ENCODE measurements at places on chromosomes 13 and 19.

GRCh38 chr19:33000510-33000909 is 28.5 kb downstream of the FAAP24 start:
- DNase-seq, result peak; percentile 19

GRCh38 chr13:94239135-94239534 is 240.3 kb downstream of the DCT start:
- DNase-seq, result peak; percentile 24

GRCh38 chr19:3604227-3604986 is 2.3 kb downstream of the TBXA2R start:
- no peak for DNase-seq

DNA sequence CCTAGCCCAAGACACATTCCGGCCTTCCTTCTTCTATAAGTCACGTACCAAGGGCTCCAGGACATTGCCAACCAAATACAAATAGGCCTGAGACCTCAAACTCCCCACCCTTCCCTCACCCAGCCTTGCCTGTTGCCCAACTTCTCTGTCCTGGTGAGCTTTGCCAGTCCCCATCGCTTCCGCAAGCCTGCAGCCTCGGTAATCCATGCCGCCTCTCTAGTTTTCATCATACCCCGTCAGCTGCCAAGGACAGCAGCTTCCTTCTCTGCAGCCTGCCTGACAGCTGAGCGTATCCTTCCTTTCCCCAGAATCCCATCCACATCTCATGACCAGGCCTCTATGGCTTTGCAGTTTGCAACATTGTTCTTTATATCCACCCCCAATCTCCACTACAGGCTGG is 36.6 kb upstream of the POMP start:
- no peak for DNase-seq

GRCh38 chr19:15934332-15935078 is at the start of gene CYP4F11:
CYP4F11 (minus strand) TSS chr19:15934529; CDS start chr19:15934408, 121 bp downstream.
- DNase-seq, result no peak

DNA sequence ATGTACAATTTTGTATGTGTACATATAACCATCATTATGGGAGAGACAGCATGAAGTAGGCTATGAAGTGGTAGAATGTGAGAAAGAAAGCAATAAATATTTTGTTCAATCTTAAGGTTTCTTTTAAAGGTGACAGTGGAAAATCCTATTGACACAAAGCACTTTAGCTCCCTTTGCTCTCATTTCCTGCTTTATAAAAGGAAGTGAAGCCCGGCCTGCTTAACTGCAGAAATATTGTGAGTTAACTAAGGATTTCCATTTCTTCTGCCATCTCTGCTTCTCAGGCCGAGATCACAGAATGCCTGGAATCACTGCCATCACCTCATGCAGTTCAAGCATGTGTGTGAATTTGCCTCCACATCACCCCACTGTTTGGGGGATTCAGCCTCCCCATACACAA is 83.5 kb downstream of the FRY start:
- DNase-seq, result no peak

GRCh38 chr13:32446220-32446619 is 18.3 kb upstream of the N4BP2L1 start:
- no peak for DNase-seq

DNA sequence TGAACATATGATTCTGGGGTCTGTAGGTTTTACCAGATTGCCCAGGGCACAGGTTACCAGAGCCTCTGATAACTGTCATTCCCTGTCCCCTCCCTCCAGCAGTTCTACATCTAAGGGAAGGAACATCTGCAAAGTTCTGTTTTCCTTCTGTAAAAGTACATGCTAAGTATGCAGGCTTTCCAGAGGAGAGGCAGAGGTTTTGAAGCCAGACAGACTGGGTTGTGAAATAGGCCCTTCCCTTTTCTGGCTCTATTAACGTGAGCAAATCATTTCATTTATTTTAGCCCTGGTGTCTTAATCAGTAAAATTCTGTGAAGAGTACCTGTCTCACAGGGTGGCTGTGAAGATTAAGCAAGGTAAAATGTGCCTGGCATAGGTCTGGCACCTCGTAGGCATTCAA is 66.1 kb upstream of the C1QTNF9 start:
- DNase-seq, result no peak

- DNase-seq, result no peak
Measured at GRCh38 chr13:47859165-47859564, 141.9 kb downstream of the SUCLA2 start.

DNA sequence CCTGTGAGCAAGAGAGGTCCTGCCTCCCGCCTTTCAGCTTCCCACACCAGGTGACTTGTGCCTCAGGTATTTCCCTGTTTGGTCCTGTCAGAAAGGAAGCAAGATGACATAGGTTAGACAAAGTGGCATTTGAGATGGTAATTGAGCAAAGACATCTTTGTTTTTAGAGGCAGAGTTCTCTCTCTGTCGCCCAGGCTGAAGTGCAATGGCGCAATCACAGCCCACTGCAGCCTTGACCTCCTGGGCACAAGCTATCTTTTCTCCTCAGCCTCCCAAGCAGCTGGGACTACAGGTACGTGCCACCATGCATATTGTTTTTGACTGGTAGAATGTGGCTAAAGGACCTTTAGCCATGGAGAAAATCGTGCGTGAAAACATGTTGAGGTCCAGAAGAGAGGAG is 339.1 kb downstream of the FGF9 start:
- DNase-seq, result no peak

- DNase-seq, result no peak
Measured at GRCh38 chr13:40486518-40487163, 179.8 kb downstream of the FOXO1 start.

DNA sequence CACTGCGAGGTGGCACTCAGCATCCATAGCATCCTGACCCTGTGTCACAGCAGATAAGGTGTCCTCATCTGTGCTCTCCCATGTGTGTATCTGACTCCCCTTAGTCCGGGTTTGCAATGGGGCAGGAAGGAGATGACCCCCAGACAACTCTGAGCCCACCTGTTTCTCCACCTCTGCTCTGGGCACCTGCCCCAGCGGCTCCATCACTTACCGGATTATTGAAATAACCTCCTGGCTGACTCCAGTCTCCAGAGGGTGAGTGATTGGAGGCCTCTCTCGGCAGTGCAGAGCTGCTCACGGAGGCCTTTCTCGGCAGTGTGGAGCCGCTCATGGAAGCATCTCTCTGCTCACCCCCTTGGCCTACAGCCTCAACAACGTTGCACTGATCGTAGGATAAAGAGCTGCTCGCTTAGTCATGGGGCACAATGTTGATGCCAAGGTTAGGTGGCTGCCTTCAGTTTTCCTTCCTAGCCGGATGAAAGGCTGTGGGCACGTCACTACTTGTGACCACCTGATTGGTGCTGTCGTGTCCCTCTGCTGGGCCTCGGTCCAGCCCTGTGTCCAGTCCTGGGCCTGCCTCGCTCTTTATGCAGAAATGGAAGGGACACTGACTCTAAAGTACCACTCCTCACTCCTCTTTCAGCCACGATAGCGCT is 67.6 kb downstream of the TEX29 start:
- no peak for DNase-seq

DNA sequence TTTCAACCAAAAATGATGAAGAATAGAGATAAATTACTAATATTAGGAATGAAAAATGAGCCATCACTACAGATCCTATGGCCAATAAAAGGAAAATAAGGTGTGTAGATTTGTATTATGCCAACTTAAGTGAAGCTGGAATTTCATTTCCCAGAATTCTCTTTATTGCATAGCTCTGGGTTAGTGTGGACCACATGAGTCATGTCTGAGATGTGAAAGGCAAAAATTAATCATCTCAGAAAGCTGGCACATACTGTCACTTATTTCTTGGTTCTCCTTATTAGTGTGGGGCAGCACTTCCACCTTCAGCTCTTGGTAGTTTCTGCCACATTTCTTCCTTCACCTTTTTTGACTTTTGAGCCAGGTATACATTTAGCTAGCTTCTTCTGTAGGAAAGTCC is 82.6 kb downstream of the KATNAL1 start:
- no peak for DNase-seq

GRCh38 chr19:42140125-42140754 is 8.0 kb upstream of the POU2F2 start:
- DNase-seq, result no peak

- DNase-seq, result no peak
Measured at GRCh38 chr13:67554286-67554685, 324.1 kb upstream of the PCDH9 start.

GRCh38 chr13:90039516-90039915 is 1308.0 kb upstream of the MIR17HG start:
- no peak for DNase-seq

- DNase-seq, result no peak
Measured at GRCh38 chr13:50838701-50839100, 4.8 kb downstream of the DLEU7 start.

GRCh38 chr19:50414864-50415660 is 3.7 kb upstream of the SPIB start:
- DNase-seq, result peak; percentile 68

GRCh38 chr13:20993211-20993610 is 68.2 kb downstream of the LATS2 start:
- DNase-seq, result no peak

DNA sequence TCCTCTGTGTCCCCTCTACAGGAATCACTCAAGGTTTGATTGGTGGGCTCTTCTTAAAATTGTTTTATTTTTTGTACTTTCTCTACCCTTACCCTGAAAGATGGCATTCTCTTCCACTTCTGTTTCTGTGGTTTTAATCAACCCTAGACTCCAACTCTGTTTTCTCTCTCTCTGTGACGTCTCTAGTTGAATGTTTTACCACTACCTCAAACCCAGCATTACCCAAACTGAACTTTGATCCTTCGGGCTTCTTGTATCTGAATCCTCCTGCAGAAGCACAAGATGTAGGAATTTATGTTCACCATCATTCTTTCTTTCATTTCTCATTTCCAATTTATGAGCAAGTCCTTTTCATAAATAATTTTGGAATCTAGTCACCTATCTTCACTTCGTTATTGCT is 39.9 kb downstream of the PCCA start:
- no peak for DNase-seq

- DNase-seq, result no peak
Measured at GRCh38 chr19:50759886-50760285, 10.4 kb upstream of the GPR32 start.

DNA sequence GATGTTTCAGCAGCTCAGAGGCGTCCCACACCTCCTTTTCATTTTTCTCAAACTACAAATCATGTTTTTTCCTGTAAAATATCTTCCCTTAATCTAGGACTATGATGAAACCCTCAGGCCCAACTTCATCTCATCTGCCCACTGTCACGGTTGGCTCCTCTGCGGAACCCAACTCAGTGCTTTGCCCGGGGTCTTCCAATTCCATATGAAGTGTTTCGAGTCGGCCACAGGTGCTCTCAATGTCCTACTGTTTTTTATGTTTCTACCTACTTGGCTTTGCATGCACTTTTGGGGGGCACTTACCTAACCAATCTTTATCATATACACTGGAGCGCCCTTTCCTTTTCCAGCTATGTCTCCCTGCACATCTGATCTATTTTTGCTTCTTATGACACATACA is 28.1 kb downstream of the COL4A1 start:
- no peak for DNase-seq

GRCh38 chr13:43405457-43405856 is 381.3 kb downstream of the ENOX1 start:
- DNase-seq, result no peak

DNA sequence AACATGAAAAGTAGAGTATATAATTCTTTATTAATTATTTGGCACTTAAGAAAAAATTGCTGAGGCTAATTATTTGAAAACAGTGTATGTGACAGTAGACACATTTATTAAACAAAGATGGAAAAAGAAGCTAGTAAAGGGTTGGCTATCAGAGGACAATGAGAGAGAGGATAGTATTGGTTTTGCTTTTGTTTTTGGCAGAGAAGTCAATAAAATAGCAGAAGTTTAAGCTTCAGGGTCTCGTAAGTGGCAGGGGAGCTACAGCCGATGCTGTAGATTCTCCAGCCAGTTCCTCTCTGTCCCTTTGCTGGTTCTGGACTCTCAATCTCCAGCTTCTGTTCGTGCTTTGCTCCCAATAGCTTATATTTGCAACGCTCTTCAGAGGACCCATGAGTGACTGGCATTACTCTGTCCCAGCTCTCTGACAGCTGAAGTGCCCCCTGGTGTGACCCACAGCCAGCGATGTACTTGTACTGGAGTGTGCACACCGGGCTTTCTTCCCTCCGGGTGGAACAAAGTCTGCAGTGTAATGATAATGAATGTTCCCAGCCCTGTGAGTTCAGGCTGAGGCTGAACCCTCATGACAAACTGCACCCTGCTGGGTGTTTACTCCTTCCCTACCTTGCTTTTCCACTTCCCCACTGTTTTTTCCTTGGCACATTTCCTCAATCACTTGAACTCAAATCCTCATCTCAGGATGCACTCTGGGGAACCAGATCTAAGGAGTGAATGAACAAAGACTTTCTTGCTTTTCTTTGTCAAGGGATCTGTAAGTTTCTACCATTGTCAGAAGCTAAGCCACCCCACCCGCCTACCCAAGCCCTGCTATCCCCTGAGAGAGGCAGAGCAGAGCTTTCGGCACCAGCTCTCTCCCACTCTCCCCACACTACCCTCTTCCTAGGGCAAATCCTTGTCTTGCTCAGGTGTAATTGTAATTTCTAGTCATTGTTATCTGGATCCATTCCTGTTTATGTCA is 254.8 kb downstream of the LHFPL6 start:
- no peak for DNase-seq

DNA sequence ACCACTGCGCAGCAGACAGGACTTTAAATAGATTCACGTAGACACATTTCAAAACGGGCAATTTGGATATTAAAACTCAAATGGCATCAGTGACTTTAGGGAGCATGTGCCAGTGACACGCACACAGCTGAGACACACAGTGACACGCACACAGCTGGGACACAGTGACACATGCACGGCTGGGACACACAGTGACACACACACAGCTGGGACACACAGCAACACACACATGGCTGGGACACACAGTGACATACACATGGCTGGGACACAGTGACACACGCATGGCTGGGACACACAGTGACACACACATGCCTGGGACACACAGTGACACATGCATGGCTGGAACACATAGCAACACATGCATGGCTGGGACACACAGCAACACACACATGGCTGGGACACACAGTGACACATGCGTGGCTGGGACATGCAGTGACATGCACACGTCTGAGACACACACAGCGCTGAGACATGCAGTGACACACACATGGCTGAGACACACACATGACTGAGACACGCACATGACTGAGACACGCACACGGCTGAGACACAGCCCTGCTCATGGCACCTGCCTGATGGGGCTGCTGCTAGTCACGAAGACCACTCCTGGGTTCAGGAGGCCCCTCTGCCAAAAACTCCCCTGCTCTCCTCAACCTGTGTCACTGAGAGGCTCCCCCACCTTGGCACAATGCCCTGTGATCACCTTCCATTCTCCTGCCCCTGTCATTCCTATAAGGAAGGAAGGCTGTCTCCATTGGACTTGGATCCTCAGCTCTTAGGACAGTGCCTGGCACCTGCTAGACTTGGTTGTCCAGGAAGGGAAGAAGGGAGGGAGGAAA is 52.5 kb downstream of the SOX1 start:
- DNase-seq, result no peak

GRCh38 chr13:59706101-59706976 is 457.4 kb downstream of the DIAPH3 start:
- no peak for DNase-seq
